IMR-90 (cell line): ENCODE measurements at places on chromosomes 4 and X. TPM values are rescaled to one million over a fixed set of nuclear protein-coding genes. Genes with fewer than 3 reads are reported as not detected.

S100G gene
- total RNA-seq, result not detected in 2 replicates

HPRT1 gene
- total RNA-seq, result 7.0 and 15.6 TPM in 2 replicates

DNA sequence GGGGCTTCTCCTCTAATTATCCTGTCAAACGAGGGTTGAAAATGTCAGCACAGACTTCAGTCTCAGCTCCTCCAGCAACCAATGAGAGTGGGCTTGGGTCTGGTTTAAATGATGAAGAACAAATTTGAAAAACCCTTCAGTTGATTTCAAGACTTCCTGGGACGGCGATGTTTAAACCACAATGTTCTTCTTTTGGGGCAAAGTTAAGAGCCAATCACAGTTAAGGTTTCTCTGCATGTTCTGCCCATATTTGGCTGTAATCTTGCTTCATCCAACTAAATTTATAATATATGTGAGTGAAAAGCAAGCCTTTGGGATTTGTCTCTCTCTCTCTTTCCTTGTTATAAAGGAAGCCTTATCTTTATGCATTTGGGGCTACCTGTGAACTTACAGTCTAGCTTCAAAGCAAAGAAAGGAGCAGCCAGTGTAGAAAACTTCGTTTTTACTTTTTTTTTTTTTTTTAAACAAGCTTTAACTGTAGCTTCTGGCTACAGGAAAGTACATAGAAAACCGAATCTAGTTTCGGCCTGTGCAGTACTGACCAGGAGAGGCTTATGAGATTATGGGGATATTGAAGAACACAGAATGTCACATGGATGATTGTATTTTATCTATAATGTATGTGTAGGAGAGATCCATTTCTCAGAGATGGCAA lies 46.8 kb upstream of the FAM9C start:
- DNase-seq, result no peak
- no peaks in the 10 kb centered on the region for H3K36me3 ChIP-seq

GRCh38 chr4:123672987-123673386 lies 276.4 kb downstream of the SPRY1 start:
- H3K27me3 ChIP-seq, result no peaks in the 10 kb centered on the region
- DNase-seq, result peak; percentile 69
- H3K4me3 ChIP-seq, result no peak overlapping the region
- no peak overlapping the region for H3K27ac ChIP-seq
- H3K36me3 ChIP-seq, result no peaks in the 10 kb centered on the region

DNA sequence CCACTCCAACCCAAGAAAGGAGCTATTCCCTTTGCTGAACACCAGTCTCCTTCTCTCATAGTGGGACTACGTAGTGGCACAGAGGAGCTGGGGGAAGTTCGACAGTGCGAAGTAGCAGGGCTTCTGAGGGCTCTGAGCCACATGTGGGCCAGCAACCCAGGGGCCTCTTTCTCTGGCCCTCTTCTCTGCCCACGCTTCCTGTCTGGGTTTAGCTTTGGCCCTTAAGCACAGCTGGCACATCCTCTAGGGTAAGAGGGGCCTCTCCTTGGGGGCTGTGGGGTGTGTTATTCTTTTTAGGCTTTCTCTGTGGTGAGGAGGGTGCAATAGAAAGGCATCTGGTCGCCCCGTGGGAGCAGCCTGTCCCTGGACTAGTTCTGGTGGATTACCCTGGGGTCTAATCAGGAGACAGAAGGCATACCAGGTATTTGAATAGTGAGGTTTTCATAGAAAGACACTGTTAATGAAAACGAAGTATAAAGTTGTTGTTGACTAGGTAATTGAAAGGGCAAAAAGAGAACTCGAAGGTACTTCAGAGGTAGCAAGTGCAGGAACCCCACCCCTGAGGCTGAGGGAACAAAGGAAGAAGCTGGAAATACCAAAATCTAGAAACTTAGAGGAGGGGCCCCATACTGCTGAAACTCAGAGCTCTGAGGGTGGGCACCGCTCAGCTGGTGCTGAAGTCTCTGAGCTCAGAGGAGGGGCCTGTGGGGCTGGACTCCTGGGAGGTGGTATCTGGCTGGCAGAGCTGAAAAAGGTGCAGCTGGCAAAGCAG lies 151.9 kb upstream of the RPS6KA3 start:
- no peaks in the 10 kb centered on the region for H3K36me3 ChIP-seq
- DNase-seq, result no peak
- no peaks in the 10 kb centered on the region for H3K27me3 ChIP-seq
- H3K27ac ChIP-seq, result no peak overlapping the region
- H3K4me3 ChIP-seq, result no peak overlapping the region

DCAF4L1 gene
- under 0.01 and 0.18 TPM in 2 replicates for total RNA-seq

DNA sequence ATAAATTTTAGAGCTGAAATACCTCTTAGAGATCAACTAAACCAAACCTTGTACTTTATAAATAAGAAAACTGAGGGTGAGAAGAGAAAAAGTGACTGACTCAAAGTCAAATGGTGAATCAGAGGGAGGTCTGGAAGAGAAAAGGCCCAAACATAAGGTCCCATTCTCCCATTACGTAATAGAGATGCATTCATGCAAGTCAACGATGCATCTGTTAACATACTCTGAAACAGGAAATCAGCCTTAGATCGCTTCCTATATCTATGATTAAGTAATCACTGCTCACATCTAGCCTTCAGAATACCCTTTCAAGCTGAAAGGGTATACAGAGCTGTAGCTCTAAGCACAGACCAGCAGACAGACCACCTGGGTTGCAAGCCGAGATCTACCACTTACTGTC lies 6.5 kb downstream of the RNF150 start:
- DNase-seq, result peak; percentile 65
- no peak overlapping the region for H3K4me3 ChIP-seq
- no peaks in the 10 kb centered on the region for H3K36me3 ChIP-seq
- peaks cover 6% of the 10 kb centered on the region for H3K4me1 ChIP-seq
- no peaks in the 10 kb centered on the region for H3K27me3 ChIP-seq

DNA sequence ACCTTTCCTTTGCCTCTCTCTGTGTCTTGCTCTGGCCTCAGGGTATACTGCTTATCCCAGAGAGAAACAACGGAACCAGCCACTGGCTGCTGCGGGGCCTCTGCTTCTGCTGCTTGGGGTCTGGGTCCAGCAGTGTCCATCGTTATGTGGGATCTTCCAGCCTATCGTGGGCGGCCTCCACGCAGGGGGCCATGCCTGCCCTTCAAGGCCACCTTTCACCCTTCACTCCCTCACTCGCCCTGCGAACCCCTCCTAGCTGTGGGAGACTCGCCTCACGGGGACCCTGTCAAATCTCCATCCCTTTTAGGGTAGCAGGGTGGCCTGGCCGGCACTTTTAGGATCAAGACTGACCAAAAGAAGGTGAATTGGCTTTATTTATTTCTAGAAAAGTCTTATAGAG lies 19.3 kb upstream of the ABLIM2 start:
- no peak overlapping the region for H3K4me3 ChIP-seq
- DNase-seq, result no peak
- peaks cover 30% of the 10 kb centered on the region; the same call in 1 of the 2 replicates for H3K27me3 ChIP-seq
- H3K36me3 ChIP-seq, result no peaks in the 10 kb centered on the region
- no peak overlapping the region for H3K27ac ChIP-seq

- H3K27me3 ChIP-seq, result no peaks in the 10 kb centered on the region
- H3K4me3 ChIP-seq, result no peak overlapping the region
- DNase-seq, result no peak
Measured at GRCh38 chrX:10243106-10243505, 86.3 kb downstream of the CLCN4 start.

GRCh38 chr4:175419236-175419718 lies 392.8 kb downstream of the GPM6A start:
- H3K4me1 ChIP-seq, result peaks cover 7% of the 10 kb centered on the region
- H3K27me3 ChIP-seq, result no peaks in the 10 kb centered on the region
- no peak overlapping the region for H3K4me3 ChIP-seq

DNA sequence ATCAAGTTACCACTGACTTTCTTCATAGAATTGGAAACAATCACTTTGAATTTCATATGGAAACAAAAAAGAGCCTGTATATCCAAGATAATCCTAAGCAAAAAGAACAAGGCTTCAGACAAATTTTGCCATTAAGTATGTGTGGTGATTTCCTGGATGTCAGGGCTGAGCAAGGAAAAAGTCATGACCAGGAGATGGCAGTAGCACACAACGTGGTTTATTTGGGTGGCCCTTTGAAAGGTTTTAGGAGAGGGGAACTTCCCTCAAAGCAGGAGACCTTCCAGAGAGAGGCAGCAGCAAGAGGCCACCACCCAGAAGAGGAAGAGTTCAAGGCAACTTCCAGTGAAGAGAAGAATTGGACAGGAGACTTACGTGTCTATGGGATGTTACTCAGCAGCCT lies 18.1 kb upstream of the ZXDB start:
- no peaks in the 10 kb centered on the region for H3K4me1 ChIP-seq
- DNase-seq, result peak; percentile 17
- H3K27me3 ChIP-seq, result no peaks in the 10 kb centered on the region; the same call in 1 of the 2 replicates

DNA sequence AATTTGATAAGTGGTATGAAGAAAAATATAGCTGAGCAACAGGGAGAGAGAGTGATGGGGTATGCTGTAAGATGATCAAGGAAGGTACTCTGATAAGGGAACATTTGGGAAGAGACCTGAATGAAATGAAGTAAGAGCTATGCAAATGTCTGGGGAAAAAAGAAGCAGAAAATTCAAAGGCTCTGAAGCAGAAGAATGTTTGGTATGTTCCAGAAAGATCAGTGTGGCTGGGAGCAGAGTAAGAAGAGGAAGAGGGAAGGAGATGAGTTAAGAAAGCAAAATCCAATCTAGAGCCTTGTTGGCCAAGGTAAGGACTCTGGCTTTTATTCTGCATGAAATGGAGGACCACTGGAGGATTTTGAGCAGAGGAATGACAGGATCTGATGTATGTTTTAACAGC lies 90.0 kb downstream of the AWAT2 start:
- H3K36me3 ChIP-seq, result no peaks in the 10 kb centered on the region
- H3K4me1 ChIP-seq, result no peaks in the 10 kb centered on the region
- H3K27me3 ChIP-seq, result no peaks in the 10 kb centered on the region; the same call in 1 of the 2 replicates
- no peak overlapping the region for H3K4me3 ChIP-seq
- no peak overlapping the region for H3K27ac ChIP-seq

- no peaks in the 10 kb centered on the region for H3K4me1 ChIP-seq
- no peak overlapping the region for H3K27ac ChIP-seq
- DNase-seq, result no peak
- H3K27me3 ChIP-seq, result no peaks in the 10 kb centered on the region; the same call in 1 of the 2 replicates
Measured at GRCh38 chrX:111567542-111568255, 56.3 kb downstream of the SERTM2 start.
